NCI-H1105 treated with DMSO at 0.1 percent for 48 hours (cell line): ENCODE measurements at places on chromosomes 16 and 17.

GRCh38 chr17:56121191-56122051 lies 31.9 kb upstream of the ANKFN1 start:
- no peak for DNase-seq

- no peak for DNase-seq
These were observed 38.3 kb downstream of the TBX4 start for GRCh38 chr17:61490540-61490975.

DNA sequence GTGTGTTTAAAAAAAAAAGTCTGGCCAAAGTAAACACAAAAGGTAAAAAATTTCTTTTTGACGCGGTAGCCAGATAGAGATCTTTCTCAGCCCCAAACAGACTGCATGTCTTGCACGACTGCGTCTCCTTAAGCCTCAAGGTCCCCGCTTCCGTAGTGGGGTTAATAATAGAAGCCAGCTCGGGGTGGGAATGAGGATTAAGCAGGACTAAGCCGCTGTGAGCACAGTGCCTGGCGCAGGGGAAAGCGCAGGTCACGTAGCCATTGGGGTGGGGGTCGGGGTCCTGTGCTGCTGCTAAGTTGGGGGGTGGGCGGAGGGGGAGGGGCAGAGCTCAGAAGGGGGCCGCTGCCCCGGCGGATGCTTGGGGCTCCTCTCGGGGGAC lies 521 bp downstream of the GGA2 start:
- DNase-seq: no peak

GRCh38 chr16:57837305-57838125 lies 35.2 kb upstream of the KIFC3 start:
- DNase-seq: peak; percentile 30

- peak; percentile 29 for DNase-seq
These were observed 5.7 kb downstream of the OR4D2 start for GRCh38 chr17:58172369-58173071.

DNA sequence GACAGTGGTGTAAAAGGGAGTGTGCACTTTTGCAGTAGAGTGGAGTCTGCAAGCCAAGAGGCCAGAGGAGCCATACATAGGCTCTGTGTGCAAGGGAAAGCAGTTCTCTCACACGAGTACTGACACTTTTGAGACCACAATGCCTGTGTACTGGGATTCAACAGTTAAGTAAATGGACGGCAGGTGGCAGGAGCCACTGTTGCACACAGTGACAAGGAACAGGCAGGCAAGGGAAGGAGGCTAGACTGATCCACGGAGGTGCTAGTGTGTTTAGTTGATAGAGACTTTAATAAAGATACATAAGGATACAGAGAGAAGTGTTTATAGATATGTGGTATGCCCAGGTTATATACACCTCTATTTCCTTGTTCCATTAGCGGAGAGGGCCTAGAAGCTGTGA lies 67.0 kb downstream of the MPRIP start:
- peak; percentile 7 for DNase-seq

DNA sequence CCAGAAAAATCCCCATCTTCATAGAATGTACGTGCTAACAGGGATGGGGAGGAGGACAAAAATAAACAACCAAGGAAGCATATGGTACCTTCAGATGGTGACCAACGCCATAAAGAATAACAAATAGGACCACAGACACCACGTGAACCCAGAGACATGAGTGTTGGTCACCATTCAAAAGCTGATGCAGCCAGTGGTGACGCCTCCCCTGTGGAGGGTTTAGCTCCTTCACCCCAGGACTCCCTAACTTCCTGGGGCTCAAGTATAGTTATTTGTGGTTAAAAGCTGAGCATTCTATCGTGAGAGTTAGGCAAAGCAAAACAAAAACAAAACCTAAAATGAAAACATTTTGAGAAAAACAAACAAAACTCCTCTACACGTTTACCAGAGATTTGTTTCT lies 184.7 kb downstream of the SOX9 start:
- DNase-seq: no peak

GRCh38 chr16:11194913-11195312 lies 61.1 kb downstream of the SOCS1 start:
- no peak for DNase-seq

GRCh38 chr16:13390093-13390985 lies 488.9 kb downstream of the SHISA9 start:
- peak; percentile 85 for DNase-seq

DNA sequence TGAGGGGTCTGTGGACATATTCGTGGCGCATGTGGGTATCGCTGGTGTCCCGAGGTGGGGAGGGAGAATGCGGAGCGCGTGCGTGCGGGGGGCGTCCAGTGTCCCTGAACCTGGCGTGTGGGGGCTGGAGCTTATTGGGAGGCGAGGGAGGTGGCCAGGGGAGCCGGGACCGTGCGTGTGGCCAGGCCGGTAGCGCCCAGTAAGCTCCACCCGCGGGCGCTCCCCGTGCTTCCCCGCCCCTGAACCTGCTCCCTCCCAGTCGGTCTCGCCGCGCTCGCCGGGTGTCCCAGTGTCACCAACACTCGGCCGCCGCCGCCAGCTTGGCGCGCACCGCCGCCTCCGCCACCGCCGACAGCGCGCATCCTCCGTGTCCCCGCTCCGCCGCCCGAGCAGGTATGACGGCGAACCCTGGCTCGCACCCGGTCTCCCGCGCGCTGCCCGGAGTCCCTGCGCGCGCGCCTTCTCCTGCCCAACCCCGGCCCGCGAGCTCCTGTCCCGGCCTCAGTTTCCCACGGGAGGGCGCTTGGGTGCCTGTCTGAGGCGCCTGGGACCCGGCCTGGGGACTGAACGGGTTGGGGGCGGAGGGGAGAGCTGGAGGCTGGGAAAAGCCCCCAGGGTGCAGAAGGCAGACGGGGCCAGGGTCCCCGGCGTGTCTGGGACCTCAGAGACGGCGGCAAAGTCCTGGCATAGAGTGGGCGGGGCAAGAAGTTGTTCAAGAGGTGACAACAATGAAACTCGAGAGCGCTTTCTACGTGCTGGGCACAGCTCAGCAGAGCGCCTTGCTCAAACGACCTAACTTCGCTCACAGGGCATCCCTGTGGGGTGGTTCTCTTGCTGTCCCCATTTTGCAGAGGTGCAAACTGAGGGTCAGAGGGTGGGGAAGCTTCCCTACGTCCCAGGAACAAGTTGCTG lies at the start of gene SCNN1B:
TSS of gene SCNN1B (plus strand) at position 258 of the 912 bp plus-strand sequence. CDS start 46,298 bp downstream, outside the sequence.
- DNase-seq: peak; percentile 16

- DNase-seq: no peak
These were observed 6.7 kb downstream of the SMIM5 start for GRCh38 chr17:75639771-75640555.

- DNase-seq: no peak
These were observed 53.6 kb downstream of the GRB7 start for GRCh38 chr17:39791111-39791992.

- DNase-seq: no peak
These were observed 86.9 kb downstream of the CDH11 start for GRCh38 chr16:65034915-65035314.

DNA sequence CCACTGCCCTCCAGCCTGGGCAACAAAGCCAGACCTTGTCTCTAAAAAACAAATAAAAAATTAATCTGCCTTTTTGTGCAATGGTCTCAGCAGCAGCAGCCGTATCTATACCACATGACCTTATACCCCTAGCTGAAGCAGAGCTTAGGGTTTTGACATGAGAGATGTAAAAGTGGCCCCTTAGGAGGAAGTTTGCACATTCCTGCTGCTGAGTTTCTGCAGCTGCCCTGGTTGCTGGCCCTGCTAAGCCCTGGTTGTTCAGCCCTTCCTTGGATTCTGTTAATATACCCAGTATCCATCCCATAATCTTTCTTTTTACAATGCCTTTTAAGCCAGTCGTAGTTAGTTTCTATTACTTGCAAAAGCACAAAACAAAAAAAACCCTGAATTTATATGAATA lies 33.0 kb upstream of the PRKCB start:
- DNase-seq: no peak
